SK-N-SH treated with all-trans-retinoic acid at 6 μM for 48 hours (cell line): ENCODE measurements at places on chromosomes 5 and 9.

- no peak for ATAC-seq
These were observed 218.3 kb upstream of the ZNF462 start for GRCh38 chr9:106644661-106645060.

DNA sequence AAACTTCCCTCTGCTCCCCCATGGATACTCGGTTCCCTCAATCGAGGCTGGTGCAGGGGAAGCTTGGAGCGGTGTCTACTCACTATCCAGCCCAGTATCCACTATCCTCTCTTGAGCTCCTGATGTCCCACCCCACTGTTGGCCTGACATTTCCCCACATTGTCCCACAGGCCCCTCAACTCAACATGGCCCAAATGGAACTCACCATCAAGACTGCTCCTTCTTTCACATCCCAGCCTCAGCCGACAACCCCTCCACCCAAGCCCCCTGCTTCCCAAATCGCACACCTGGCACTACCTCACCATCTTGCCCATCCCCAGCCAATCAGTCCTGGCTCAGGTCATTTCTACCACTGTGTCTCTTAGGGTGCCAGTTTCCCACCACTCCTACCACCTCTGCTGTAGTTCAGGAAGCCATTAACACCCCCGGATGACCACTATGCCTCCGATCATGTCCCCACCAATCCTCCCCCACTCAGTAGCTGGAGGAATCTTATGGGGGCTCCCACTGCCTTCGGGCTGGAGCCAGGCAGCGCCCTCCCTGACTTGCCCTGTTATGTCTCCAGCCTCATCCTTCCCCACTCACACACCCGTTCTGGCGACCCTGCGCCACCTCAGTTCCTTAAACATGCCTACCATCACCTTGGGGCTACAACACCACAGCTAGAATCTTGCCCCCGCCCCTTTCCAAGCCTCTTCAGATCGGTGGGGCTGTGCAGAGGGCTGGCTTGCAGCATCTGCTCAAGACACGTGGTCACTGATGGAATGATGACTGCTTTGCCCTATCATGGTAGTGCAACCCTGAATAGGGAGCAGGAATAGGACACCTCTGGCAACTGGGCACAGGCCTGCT, 273.6 kb downstream of the FSTL4 start:
- ATAC-seq: no peak

- ATAC-seq: no peak
These were observed 131.1 kb downstream of the ZCCHC7 start for GRCh38 chr9:37251452-37251851.

GRCh38 chr9:19748278-19749126, 40.3 kb downstream of the SLC24A2 start:
- ATAC-seq: no peak

- no peak for ATAC-seq
These were observed 234.1 kb downstream of the FBXL7 start for GRCh38 chr5:15734058-15734457.

- ATAC-seq: no peak
These were observed 170.2 kb upstream of the NR3C1 start for GRCh38 chr5:143573568-143574170.

GRCh38 chr5:170470808-170471404, 32.9 kb upstream of the KCNIP1 start:
- ATAC-seq: no peak

GRCh38 chr5:43041110-43041668, 1.1 kb upstream of the ANXA2R start:
- ATAC-seq: peak; percentile 2

GRCh38 chr5:158471535-158471924, 612.6 kb upstream of the CLINT1 start:
- no peak for ATAC-seq

DNA sequence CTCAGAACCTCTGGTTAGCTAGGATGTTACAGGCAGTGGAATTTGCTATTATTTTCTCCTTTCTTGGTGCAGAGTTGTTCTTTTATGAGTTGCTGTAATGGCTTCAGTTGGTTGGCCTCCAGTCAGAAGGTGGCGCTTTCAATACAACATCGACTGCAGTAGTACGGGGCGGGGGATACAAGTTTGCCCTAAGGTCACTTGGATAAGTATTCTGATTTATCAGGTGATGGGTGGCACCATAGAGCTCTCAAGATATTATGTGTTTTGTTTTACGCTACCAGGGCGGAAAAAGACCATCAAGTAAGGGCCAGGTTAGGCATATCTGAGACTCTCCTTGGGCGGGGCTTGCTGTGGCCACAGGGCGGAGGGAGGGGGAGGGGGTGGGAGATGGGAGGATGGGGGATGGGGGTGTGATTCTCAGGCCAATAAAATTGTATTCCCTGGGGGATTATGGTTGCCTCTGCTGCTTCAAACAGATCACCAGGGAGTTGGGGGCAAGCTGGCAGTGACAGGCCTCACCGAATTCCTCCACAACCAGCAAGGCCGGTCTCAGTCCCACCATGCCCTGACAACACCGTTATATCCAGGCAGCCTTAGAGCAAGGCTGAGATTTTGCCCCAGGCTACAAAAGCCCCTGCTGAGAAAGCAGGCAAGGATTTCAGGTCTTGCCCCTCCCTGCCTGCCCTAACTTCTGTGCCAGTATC, 15.9 kb upstream of the RNF38 start:
- no peak for ATAC-seq

GRCh38 chr9:123975871-123976270, 35.7 kb upstream of the LHX2 start:
- no peak for ATAC-seq

- ATAC-seq: no peak
These were observed 269.5 kb downstream of the ARHGEF28 start for GRCh38 chr5:73895471-73895870.

- peak; percentile 95 for ATAC-seq
These were observed 45.6 kb downstream of the COL15A1 start for GRCh38 chr9:98989036-98990000.

GRCh38 chr9:129349665-129349947, 171.5 kb upstream of the IER5L start:
- no peak for ATAC-seq

- ATAC-seq: peak; percentile 87
These were observed 21.5 kb downstream of the SHB start for GRCh38 chr9:38047301-38048251.

DNA sequence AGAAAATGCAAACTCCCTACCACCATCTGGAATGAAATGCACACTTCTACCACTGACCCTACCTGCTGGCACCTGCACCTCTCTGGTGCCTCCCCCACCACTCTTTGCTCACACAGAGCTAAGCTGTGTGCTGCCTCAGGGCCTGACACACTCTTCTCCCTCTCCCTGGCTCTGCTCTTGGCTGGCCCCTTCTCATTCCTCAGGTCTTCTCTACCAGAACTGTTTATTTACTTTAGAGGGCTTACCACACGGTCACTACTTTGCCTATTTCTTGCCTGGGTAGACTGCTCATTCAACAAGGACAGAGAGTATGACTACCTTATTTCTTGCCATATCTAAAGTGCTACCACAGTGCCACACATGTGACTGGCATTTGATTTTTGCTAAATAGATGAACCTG, 3.3 kb downstream of the REEP5 start:
- no peak for ATAC-seq

DNA sequence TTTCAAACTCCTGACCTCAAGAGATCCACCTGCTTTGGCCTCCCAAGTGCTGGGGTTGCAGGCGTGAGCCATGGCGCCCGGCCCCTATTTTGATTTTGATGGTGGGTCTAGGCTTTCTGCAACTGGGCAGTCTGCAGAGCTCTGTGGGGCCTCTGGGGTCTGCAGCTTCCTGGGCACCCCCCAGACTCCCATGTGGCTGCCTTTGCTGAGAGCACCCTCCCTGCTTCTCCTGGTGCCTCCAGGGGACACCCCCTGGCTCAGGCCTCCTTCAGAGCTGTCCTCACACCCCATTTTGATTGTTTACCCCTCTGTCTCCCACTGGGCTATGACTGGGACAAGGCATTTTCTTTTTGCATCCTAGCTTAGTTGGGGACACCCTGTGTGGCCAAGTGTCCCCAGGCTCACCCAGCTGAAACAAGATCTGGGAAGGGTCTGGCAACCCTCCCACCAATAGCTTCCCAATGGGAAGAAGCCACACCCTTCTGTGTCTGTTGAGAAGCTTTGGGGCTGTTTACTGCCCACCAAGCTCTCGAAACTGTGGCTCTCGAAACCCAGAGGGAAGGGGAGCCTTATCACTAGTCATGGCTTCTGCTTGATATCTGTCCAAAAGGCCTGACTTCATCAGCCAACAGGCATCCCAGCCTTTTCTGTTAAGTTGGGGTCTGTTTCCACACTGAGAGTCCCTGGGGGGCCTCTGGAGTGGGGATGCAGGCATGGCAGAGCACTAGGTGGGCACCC, 204.4 kb upstream of the IER5L start:
- ATAC-seq: no peak

GRCh38 chr5:139669662-139670368, 21.7 kb downstream of the CXXC5 start:
- ATAC-seq: no peak

- ATAC-seq: no peak
These were observed 44.4 kb upstream of the DAB2 start for GRCh38 chr5:39469176-39469575.

GRCh38 chr5:67896311-67896929, 319.1 kb upstream of the PIK3R1 start:
- no peak for ATAC-seq

DNA sequence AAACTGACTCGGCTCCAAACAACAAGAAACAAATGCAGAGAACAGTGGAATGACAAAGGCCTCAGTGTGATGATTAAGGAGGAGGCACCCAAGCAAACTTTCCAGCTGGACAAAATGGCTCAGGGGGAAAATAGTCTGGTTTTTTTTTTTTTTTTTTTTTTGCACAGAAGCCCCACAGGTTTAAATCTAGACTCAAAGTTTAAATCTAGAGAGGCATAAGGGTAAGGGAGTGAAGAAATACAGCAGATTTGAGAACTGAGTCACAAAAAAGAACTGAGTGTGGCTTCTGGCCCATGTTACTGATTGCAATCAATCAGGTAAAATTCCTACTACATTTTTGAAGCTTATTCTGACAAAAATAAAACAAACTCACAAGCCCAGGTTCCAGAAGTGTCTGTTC, 12.3 kb downstream of the BOD1 start:
- ATAC-seq: no peak

DNA sequence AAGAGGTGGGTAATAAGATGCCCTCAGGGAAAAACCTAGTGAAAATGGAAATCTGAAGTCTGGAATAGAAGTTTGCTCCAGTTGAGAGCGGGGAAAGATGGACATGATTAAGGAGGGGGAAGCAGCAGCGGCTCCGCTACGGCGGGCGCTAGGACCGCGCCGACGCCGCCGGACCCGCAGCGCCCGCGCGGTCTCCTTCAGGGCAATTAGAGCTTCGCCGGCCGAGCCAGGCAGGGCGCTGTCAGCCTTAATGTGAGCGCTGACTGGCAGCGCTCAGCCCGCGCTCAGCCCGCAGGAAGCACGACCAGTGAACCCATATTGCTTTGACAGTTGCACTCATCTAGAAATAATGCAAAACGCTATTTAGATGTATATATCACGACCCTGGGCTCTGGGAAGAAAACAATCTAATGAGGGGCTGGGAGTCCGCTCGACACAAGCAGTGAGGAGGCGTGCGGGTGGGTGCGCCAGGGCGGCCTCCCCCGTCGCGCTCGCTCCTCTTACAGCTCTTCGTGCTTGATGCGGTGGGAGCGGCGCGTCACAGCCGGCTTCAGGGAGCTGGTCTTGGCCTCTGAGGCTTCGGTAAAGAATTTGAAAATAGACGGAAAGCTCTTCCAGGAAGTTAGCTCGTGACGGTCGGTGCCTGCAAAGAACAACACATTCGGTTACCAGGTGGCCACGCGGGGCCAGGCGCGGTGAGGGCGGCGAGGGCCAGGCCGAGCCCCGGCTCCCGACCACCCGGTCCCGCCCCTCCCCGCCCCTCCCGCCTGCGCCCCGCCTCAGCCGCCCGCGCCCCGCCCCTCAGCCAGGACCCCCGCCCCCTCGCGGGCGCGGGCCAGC, 37.7 kb downstream of the NR2F1 start:
- ATAC-seq: peak; percentile 86

DNA sequence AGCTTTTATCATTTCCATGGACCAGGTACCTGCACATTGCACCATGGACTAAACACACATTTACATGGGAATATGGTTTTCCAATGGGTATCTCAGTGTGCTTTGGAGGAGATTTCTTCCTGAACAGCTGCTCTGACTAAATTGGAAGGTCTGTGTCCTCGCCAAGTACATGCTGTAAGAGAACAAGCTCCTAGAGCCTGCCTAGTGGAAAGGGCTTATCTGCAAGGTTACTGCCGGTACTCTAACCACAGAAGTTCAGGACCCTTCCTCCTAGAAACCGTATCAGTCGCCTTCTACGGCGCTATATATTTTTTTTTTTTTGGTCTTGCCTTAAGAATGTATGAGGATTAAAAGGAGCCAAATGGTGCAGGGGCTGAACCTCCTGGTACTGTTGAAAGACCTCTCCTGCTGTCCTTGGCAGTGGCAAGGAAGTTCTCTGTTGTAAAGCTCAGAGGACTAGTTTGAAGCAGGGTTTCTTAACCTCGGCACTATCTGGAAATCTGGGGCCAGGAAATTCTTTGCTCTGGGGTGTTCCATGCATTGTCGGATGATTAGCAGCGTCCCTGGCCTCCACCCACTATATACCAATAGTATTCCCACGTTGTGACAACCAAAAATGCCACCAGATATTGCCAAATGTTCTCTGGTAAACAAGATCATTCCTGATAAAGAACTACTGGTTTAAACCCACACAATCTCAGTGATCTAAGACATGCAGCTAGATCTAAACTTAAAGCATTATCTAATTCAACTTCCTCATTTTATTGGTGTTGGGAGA, 107.4 kb downstream of the FBXO38 start:
- ATAC-seq: no peak

- peak; percentile 22 for ATAC-seq
These were observed 29.5 kb upstream of the APC start for GRCh38 chr5:112708103-112708622.
